ENCODE measurements at places on chromosomes 1 and 21.

DNA sequence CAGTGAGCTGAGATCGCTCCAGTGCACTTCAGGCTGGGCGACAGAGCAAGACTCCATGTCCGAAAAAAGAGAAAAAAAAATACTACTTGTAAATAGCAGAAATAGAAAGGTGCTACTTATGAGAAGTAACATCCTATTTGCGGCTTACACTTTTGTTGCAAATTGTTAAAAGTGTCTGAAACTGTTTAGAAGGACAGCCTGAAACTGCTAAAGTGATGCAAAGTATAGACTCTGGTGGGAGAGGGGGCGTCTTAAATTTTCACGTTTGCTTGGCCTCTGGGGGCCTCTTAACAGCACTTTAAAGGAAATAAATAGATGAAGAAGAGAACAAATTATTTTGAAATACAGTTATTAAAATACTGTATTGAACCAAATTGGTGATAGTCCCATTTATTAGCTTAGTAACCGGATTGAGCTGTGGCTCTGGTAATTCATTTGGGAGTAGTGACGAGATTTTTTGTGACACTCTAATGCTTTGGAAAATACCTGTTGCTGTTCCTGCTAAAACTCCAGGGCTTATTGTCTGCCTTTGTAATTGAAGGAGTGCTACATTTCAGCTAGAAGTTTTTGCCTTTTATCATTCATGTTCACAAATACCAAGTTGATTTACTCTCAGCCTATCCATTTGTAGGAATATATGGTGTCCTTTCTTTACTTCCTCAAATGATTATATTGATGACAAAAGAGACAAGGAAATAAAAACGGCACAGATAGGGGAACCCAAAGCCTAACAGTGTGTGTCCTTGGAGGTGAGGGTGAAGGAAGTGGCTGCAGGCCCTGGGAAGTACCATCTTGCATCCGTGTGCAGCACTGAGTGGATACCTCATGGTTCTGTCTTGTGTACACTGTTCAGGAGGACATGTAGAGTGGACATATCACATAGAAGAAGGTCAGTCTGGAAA is 6.2 kb downstream of the PKNOX1 start:
- no peak for DNase-seq

GRCh38 chr1:94265011-94265422 is 27.6 kb upstream of the ARHGAP29 start:
- DNase-seq: no peak

DNA sequence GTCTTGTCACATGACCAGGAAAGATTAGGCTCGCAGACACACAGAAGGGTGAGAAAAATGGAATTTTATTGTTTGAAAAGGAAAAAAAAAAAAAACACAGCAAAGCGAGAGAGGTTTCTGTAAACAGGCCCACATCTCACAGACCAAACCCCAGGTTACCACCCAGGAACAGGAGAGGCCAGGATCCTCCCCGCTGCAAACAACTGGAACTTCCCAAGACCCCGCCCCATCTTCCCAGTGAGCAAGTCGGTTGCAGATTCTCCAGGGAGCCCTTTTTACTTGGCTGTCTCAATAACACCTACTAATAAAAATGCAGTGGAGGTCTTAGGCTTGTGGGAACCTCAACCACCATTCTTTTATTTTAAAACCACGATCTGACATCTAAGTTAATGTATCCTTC is 84.7 kb upstream of the ETS2 start:
- no peak for DNase-seq

GRCh38 chr1:212962509-212962908 is 12.2 kb downstream of the VASH2 start:
- no peak for DNase-seq

GRCh38 chr1:154996966-154997701 is 3.7 kb downstream of the LENEP start:
- no peak for DNase-seq

DNA sequence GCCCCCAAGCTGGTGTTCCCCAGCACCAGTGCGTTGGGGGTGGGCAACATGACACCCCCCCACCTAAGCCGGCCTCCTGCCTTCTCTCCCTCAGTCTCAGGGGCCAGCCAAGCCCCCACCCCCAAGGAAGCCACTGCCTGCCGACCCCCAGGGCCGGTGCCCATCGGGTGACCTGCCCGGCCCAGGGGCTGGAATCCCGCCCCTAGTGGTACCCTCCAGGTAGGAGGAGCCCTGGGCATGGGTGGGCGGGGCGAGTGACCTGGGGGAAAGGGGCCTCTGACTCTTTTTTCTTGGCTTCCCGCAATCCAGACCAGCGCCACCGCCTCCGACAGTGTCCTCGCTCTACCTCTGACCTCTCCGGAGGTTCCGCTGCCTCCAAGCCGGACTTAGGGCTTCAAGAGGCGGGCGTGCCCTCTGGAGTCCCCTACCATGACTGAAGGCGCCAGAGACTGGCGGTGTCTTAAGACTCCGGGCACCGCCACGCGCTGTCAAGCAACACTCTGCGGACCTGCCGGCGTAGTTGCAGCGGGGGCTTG is 1.3 kb upstream of the EFNA4 start:
- DNase-seq: no peak

- DNase-seq: no peak
These were observed 13.8 kb downstream of the UBASH3A start for GRCh38 chr21:42417533-42417932.

DNA sequence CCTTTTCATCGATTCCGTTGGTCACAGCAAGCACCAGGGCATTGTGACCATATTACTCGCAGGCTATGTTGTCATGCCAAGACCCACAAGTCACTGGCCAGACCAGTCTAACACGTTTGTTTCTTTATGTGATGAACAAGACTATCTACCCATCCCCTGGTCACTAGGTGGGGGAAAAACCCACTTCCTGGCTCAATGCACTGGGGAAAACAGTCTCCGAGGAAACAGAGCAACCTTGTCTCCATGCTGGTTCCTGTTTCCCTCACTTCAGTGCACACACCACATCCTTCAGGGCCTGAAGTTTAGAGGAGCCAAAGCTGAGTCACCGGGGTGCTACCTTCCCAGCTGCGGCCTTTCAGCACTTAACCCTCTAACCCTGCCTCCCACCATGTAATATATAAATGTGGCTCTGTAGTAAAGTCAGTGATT is 20.9 kb downstream of the ERICH3 start:
- DNase-seq: no peak

DNA sequence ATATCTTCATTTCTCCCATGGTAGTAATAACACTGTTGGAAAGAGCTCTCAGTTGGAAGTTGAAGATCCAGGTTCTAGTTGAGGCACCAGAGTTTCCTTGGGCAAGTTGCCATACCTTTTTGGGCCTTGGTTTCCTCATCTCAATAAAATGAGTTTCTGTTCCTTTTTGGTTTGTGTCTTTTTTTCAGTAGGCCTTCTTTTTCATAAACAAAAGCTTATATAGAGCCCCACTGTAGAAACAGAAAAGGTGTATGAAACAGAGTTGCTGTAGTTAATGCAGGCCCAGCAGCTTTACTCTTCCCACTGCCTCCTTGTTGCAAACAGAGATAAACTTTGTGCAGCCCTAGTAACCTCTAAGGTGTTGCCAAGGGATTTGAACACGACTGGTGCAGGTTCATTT is 41.7 kb downstream of the WNT4 start:
- no peak for DNase-seq

DNA sequence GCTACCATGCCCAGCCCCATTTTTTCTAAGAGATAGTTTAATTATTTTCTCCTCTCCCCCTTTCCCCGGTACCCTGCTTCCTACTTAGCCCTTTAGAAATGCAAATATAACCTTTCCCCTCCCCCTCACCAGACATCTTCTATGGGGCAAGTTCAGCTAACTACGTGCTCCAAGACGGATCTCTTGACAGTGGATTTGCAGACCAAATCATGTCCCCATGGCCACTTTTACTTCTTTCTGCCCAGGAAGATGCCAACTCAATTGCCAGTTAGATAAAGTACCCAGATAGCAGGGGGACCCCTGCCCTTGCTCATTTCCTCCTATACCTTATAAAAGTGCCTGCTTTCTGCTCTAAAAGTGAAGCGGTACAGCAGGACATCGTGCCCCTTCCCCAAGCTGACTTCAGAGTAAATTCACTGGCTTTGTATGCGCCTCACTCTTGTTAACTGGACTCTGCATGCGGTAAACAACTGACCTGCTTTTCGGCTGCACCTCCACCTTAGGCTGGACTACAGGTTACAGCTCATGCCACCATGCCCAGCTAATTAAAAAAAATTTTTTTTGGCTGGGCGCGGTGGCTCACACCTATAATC is 7.4 kb downstream of the DNAJC11 start:
- no peak for DNase-seq

- DNase-seq: no peak
These were observed at the start of gene FCMR for GRCh38 chr1:206921772-206922265. FCMR (minus strand) TSS chr1:206921941; CDS start chr1:206921854, 87 bp downstream.

DNA sequence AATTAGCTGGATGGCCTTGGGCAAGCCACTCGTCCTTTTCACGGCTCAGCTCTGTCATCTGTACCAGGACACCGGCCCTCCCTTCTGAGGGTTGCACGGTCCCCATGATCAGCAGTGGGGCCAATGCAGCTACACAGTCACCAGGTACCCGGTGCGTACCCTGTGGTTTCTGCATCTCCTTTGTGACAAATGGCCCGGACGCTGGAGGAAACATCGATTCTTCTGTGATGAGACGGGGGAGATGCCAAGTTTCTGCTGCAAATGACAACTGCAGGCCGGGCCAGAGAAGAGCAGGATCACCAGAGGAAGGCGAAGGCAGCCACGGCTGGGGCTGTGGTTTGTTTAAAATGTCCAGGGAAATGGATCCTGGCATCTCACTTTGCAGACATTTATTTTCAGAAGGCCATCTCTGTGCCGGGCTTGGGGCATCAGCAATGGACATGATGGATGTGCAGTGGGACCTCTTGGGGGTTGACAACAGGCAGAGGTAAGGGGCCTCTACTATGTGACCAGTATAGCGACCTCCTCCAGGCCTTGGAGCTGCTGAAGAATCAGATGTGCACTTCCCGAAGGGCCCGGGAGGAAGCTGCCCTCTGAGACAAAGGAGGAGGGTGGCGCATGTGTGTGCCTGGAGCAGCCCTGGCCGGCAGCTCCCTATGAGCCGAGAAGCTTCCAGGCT is 221.9 kb upstream of the C1orf174 start:
- DNase-seq: no peak

GRCh38 chr1:33515112-33515511 is 42.7 kb downstream of the ZSCAN20 start:
- no peak for DNase-seq

- DNase-seq: no peak
These were observed 104.9 kb upstream of the SLC2A1 start for GRCh38 chr1:43063394-43064219.

DNA sequence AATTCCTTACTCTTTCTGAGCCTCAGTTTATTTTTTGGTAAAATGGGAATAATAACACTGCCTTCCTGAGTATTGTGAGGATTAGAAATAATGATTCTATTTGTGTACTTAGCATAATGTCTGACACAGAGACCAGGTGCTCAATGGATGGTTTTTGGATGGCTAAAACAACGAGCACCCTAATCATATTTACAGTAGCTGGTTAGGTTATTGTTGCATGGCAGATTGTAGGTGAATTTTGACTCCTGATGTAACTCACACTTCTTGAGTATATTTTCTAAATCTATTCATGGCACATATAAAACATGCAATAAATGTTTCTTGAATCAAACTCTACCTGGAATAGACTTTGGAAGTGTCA is 11.9 kb upstream of the DUSP10 start:
- DNase-seq: no peak

GRCh38 chr1:115969509-115969908 is 6.8 kb upstream of the SLC22A15 start:
- DNase-seq: no peak

DNA sequence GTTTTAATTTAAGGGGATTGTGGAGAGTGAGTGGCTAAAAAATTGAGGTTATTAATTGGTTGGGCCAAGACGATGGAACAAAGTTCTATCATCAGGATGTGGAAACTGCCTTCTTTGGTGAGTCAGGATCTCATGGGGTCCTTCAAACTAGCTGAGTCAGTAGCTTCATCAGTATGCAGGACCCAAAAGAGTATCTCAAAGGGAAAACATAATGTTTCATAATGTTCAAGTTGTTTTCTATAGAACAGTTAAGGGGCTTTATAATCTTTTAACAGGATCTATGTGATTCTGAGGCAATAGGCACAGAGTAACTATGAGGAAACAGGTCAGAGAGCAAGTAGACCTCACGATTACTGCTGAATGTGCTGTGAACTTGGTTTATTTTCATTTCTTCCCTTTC is 3.2 kb upstream of the OLFML2B start:
- DNase-seq: no peak

- DNase-seq: no peak
These were observed 113.8 kb upstream of the EDN2 start for GRCh38 chr1:41598325-41598724.

DNA sequence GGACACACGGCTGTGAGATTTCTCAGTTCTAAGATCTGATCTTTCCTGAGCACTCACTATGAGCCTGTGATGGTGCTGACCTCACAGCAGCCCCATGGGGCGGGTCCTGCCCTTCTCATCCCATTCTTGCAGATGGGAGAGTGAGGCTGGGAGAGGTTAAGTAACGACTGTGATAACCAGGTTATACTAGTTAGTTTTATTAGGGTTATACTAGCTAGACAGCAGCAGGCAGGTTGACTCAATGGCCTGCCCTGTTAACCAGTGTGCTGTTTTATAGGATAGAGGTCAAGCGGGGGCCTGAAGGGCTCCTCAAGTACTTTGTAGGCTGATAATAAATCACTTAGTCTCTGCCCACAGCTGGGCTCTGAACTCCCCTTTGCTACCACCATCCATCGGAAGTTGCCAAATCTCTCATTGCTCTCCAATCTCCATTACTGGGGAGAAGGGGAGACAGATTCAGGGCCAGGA is 4.8 kb downstream of the CNTN2 start:
- no peak for DNase-seq

DNA sequence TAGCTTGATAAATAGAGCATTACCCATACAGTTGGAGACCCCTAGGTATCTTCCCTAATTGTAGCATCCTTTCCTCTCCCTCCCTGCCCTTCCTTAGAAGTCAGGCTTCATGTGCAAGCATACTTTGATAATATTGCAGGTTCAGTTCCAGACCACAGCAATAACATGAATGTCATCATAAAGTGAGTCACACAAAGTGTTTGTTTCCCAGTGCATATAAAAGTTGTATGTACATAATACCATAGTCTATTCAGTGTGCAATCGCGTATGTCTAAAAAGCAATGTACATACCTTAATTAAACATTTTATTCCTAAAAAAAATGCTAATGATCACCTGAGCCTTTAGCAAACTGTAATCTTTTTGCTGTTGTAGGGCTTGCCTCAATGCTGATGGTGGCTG is 33.4 kb upstream of the KAZN start:
- DNase-seq: no peak

GRCh38 chr1:226634611-226635246 is 86.2 kb downstream of the STUM start:
- no peak for DNase-seq

Data from amniotic stem cell (primary cell).